ENCODE measurements at places on chromosomes 1 and 21. TPM values are rescaled to one million over a fixed set of nuclear protein-coding genes. Genes with fewer than 3 reads are reported as not detected.
A peak's percentile ranks its signal among the peaks of the same experiment; 100 is the strongest.

The ALPL gene
- 0.81 TPM for total RNA-seq

The APCS gene
- not detected for total RNA-seq

The NTRK1 gene
- total RNA-seq, result 7.5 TPM

The RGS1 gene
- total RNA-seq, result 13.7 TPM

The EPHA8 gene
- total RNA-seq, result not detected

The CREB3L4 gene
- total RNA-seq, result 61.9 TPM

The PGLYRP4 gene
- 0.27 TPM for total RNA-seq

The BARHL2 gene
- not detected for total RNA-seq

The ZYG11A gene
- not detected for total RNA-seq

The MMP23B gene
- total RNA-seq, result 1.6 TPM

GRCh38 chr1:31127266-31127665 lies 61.7 kb upstream of the PUM1 start:
- DNase-seq, result no peak

GRCh38 chr1:147647796-147648633 lies 22.3 kb downstream of the ACP6 start:
- no peak for DNase-seq

DNA sequence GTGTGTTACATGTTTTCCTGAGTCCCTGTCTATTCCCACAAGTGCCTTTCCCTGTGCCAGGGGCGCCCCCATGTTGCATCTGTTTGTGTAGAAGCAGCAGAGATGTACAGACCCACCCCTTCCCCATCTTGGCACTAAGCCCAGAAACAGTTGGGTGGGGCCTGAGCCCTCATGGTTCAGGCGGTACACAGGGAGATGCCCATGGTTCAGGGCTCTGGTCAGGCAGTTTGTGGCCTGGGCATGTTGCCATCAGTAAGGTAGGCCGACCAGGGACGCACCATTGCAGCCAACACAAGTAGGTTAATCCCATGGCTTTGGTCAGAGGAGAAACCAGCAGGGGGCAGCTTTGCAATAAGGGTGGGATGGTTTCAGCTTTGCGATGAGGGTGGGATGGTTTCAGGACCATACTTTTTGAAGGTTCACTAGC lies 914 bp upstream of the ADGRB2 start:
- no peak for DNase-seq

DNA sequence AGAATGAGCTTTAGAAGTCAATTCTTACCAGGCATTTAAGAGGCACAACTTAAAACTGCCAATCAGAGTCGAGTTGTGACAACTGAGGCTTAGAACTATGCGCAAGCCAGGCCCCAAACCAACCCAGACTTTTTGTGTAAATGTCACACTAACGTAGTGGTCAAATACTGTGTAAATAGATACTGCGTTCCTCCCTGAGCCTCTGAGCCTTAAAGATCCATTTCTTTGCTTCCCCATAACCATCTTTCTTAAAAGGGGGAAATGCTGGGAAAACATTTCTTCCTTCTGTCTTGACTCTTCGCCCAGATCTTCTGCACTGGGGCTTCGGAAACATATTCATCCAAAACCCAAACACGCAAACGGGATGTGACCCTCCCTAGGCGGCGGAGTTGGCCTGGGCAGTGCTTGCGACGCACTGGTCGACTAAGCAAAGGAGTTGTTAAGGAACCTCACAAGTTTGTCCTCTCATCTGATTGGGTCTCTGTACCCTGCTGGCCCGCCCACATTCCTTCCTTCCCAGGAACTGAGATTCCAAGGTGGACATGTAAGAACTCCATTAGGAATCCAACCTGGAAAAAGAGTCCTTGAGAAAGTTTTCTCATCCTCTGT lies 2.6 kb downstream of the ADAMTS5 start:
- DNase-seq, result no peak

DNA sequence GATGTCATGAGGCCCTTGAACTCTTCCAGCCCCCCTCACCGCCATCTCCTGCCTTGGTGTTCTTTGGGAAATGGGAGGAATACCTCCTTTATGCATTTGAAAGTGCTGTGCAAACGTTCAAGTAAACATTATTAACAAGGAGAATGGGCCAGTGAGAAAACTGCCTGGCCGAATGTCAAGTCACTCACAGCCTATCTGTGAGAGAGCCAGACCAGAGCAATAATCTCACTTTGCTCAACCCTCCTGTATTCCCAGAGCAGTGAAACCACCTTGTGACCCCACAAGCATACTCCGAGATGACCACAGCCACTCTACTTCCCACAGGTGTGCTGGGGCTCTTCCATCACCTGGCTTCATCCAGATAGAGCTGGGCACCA lies 5.2 kb downstream of the TAL1 start:
- DNase-seq, result no peak

GRCh38 chr1:159924025-159924790 lies 1.1 kb downstream of the TAGLN2 start:
- DNase-seq, result peak; percentile 55

- DNase-seq, result no peak
These were observed 10.7 kb downstream of the RPF1 start for GRCh38 chr1:84489766-84490165.

DNA sequence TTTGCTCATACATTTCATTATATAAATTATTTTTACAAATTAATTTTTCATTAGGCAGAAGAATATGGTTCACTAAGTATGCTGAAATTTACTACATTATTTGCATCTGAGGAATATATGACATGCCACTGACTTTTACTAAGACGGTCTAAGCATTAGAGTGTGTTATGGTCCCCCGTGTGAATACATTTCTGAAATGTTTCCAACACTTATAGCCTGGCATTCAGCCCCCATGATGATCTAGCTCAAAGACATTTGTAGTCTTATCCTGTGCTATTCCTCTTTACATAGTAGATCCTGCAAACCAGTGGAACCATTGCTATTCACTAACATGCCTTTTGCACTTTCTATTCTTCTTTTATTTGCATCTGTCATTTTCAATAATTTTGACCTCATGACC lies 1878.0 kb downstream of the MRPL39 start:
- DNase-seq, result no peak

GRCh38 chr1:89356658-89357400 lies 7.0 kb upstream of the GBP6 start:
- no peak for DNase-seq

GRCh38 chr1:213054733-213055591 lies 3.9 kb downstream of the RPS6KC1 start:
- DNase-seq, result no peak

- DNase-seq, result no peak
These were observed 301.0 kb downstream of the GRIK1 start for GRCh38 chr21:29638761-29639327.

DNA sequence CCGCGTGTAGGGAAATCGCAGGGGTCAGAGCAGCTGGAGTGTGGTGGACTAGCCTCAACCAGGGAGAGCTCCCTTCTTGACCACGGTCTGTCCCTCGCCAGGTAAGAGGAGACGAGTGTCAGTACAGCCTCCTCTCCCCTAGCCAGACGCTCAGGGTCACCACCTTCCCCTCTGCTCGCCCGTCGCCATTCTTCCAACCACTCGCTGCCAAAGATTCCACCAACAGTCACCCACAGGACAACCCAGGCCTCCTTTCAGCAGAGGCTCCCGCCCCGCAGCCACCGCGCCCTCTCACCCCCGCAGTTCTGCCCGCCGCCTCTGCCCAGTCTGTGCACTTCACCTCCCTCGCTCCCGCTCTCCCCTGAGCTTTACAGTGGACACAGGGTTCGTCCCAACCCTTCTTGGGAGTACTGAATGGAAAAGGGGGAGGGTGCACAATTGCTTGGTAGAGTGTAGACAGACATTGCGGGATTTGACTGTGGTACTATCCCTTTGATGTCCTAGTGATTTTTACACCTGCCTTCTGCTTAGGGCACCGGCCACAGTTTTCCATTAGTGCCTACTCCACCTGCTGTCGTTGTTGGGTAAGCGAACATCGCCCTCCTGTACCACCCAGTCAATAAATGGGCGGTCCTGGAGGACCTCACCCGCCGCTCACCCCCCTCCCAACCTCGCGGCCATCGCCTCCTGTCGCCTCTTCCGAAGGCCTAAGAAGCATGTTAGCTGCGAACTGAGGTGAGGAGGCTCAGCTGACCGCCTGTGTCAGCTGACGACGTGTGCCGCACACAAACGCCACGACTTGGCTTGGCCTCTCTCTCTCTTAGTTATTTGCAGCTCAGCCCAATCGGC lies 9.2 kb upstream of the NBPF11 start:
- no peak for DNase-seq

GRCh38 chr1:53133261-53134041 lies 9.0 kb downstream of the SLC1A7 start:
- no peak for DNase-seq

DNA sequence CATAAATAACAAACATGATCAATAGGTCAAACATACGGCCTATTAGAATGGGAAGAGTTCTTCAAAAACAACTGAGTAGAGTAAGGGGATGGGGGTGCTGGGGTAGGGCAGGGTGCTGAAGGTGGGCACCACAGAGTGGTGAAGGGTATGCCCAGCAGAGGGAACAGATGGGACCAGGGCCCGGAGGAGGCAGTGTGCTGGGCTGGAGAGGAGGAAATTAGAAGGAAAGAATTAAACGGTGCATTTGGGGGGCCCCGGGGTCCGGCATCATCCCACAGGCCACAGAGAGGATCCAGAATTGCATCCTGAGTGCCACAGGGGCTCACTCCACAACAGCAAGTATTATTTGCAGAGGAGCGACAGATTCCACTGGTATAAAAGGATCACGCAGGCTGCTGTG lies 94.5 kb downstream of the GLIS1 start:
- DNase-seq, result no peak

- DNase-seq, result peak; percentile 6
These were observed 1.1 kb upstream of the BRDT start for GRCh38 chr1:91948097-91948496.

DNA sequence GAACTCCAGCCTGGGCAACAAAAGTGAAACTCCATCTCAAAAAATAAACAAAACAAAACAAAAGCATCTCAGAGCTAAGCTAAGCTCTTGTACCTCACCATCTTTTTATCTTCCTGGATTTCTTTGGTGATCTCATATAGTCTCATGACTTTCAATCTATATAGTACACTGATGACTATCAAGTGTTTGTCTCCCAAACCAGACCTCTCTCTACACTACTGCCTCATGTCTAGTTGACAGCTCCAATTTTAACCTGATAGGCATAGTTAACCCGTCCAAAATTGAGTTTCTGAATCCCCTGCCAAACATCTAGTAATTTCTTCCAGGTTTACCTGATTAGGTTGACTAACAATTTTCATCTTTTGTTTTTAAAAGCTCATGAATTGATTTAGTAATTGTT lies 151.7 kb downstream of the COP1 start:
- DNase-seq, result no peak

GRCh38 chr1:8473891-8474300 lies 156.0 kb downstream of the SLC45A1 start:
- no peak for DNase-seq

DNA sequence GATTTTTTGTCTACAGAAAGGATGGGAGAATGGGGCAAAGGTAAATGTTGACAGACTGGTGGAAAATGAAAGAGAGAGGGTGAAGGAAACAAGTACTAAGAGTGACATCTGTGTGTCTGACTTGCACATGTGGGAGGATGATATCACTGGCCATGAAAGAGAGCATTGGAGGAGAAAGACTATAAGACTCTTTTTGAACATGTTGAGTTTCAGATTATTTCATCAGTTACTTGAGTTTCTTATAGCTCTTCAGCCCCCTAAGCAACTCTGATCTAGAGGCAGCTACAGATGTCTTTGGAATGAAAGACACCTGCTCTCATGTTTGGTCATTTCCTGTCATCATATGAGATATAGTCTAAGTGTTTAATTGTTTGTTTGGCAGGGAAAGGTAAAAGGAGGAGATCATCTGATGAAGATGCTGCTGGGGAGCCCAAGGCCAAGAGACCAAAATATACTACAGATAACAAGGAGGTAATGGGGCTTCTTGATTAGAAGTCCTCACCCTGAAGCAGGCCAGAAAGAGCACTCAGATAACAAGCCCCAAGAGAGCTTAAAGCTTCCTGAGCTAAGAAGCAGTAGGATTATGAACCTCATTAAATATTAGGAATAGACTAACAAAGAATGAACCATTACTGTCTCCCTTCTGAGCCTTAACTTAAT lies 4.5 kb downstream of the POLR3C start:
- no peak for DNase-seq

DNA sequence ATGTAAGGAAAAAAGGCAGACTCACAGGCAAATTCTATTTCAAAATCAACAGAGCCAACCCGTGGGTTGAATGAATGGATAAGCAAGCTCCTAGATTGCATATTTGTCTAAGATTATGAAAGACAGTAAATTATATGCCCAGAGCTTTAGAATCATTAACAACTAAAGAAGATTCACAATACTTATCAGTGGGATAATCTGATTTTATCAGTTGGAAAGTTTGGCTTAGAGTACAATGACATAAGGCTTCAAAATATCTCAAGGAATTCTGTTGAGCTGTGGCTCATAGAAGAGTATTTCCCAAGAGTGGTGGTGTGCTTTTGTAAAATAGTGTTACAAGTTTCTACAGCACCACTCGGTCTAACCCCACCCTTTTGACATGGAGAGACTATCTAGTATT lies 85.5 kb downstream of the ADAMTS1 start:
- DNase-seq, result no peak

DNA sequence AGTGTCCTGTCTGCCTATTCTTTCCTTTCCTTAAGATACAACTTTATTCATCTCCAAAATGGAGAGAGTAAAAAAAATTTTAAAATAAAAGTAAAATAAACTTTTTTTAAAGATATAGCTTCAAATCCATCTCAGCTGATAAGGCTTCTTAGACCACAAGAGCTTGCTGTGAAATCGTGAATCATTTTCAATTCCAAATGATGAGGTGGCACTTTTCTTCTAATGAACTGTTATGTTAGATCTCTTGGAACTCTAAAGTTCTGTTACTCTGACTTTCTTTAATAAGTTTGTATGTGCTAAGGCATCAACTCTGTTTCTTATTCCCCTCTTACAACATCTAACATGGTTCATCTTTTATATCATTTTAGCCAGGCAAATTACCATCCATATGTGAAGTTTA lies 4.5 kb downstream of the SH3GLB1 start:
- DNase-seq, result peak; percentile 20

- peak; percentile 24 for DNase-seq
These were observed 79.4 kb downstream of the CAPZB start for GRCh38 chr1:19405761-19406487.

- peak; percentile 31 for DNase-seq
These were observed 25.5 kb upstream of the MTMR11 start for GRCh38 chr1:149962039-149962647.

DNA sequence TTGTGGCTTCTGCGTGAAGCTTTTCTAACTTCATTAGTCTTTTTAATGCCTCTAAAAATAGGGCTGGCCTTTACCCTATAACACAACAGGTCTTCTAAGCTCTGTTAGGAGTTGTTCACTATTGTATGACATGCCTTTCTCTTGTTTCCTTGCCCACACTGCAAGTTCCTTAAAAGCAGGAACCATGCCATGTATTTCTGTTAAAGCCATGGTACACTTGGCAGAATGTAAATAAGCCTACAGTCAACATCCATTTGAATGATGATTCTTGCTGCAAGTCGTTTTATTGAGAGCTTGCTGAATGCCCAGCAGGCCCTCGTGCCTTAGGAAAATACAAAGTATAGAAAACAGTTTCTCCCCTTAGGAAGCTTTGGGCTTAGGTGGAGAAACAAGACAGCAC lies 214.6 kb downstream of the DUSP10 start:
- no peak for DNase-seq

- DNase-seq, result no peak
These were observed 171.5 kb upstream of the CAMK1G start for GRCh38 chr1:209412036-209412435.

GRCh38 chr1:85617633-85618100 lies 37.1 kb downstream of the CCN1 start:
- DNase-seq, result no peak

- no peak for DNase-seq
These were observed 3.4 kb downstream of the PTTG1IP start for GRCh38 chr21:44869781-44870747.

GRCh38 chr1:42482635-42483153 lies 19.6 kb downstream of the CCDC30 start:
- DNase-seq, result no peak

GRCh38 chr1:228164561-228165371 lies 838 bp upstream of the IBA57 start:
- peak; percentile 47 for DNase-seq
